Stimulated activated naive CD4-positive, alpha-beta T cell treated with Interleukin-2 at 50 U/mL for 16 hours (primary cell): ENCODE measurements at places on chromosomes 2 and 18.

DNA sequence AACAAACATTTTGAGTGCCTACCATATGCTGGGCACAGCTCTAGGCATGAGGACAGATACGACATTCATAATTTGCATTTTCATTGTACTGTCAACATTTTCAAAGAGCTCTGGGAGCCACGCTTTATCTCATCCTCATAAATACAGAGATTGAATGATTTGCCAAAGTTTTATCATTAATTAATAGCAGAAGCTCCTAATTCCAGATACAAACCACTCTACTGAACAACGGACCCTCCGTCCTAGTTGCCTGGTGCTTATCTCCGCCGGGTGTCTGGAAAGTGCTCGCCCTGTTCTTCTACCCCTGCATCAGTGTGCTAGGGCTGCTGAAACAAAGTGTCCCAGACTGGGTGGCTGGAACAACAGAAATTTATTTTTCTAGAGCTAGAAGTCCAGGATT, 23.8 kb downstream of the SERTAD2 start:
- DNase-seq, result no peak

DNA sequence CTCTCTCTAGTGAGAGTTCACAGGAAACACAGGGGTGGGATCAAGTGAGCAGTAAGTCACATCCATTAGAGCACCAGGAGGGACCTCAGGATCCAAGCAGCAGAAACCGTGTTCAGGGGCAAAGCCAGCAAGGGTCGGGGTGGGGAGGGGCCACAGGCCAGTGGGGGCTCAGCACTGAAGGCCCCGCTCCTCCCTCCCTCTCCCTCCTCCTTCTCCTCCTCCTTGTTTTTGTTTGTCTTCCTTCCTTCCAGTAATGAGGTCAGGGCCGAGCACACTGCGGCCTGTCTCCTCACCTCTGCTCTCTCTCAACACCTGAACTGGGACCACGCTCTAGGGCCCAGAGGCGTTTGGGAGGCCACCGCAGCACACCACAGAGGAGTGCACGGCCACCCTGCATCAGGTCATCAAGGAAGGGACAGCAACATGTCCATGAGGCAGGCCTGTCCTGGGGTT, 20.9 kb downstream of the MTERF4 start:
- DNase-seq, result no peak

- no peak for DNase-seq
Measured at GRCh38 chr2:111108745-111109271, 11.9 kb upstream of the BCL2L11 start.

DNA sequence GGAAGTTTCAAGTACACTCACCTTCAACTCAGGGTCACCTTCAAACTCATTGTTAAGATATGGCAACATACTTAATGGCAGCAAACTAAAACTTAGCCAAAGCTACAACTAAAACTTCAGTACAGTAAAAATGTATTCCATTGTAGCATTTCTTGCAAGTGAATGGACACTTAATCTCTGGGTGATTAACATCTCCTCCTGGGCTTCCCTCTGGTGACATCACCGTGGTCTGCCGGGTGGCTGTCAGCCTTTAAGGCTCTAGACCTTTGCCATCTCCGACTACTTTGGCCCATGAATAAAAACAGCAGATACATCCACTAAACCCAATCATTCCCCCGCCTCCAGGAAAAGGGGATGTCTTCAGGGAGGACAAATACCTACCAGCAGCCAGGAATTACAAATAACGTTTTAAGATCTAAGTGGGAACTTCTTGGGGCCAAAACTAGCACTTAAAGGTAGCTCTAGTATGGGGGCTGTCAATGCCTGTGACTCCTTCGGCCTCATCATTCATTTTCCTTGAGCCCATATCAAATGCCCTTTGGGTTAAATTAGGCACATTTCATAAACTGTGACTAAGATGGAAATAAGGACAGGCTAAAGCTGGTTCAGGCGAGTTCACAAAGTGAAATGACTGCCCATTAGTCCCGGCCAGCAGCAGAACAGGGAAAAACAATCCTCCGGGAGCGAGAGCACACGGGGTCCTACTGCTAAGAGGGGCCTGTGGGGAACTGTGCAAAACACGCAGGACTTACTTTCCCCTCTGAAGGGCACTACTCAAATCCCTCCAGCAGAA, 1.1 kb downstream of the TFCP2L1 start:
- no peak for DNase-seq

DNA sequence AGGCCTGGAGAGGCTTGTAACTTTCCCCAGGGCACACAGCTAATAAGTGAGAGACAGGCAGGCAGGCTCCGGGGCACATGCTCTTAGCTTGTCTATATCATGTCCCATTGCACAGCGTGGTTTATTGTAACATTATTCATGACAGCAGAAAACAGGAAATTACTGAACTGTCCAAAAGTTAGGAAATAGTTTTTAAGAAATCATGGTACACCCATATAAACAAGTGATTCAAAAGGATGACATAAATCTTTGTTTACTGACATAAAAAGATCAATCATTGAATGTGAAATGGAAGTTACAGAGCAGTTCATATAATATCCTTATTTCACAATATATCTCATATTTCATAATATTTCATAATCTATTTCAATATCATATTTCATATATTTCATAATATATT, 34.3 kb upstream of the TXNDC2 start:
- DNase-seq, result no peak
